ENCODE measurements at places on chromosomes 5 and 9.
A peak's percentile ranks its signal among the peaks of the same experiment; 100 is the strongest.

- DNase-seq, result no peak
Observed at GRCh38 chr5:146744068-146744745, 134.3 kb downstream of the PPP2R2B start.

DNA sequence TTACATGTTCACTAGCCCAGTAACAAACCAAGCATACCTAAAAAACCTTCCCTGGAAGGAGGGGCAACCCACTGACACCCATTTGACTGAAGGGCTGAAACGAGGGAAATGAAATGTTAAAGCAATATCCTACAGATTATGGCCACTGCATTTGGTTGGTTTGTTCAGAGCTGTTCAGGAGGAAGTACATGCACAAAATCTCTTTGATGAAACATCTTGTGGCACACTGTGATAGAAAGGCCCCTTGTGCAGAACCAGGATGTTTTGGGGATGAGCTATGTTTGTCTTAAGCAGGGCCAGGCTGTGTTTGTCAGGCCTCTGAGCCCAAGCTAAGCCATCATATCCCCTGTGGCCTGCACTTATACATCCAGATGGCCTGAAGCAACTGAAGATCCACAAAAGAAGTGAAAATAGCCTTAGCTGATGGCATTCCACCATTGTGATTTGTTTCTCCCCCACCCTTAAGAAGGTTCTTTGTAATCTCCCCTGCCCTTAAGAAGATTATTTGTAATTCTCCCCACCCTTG is 467.3 kb upstream of the PIK3R1 start:
- DNase-seq, result no peak

GRCh38 chr5:179759581-179760551 is 27.2 kb downstream of the MAML1 start:
- DNase-seq, result no peak

DNA sequence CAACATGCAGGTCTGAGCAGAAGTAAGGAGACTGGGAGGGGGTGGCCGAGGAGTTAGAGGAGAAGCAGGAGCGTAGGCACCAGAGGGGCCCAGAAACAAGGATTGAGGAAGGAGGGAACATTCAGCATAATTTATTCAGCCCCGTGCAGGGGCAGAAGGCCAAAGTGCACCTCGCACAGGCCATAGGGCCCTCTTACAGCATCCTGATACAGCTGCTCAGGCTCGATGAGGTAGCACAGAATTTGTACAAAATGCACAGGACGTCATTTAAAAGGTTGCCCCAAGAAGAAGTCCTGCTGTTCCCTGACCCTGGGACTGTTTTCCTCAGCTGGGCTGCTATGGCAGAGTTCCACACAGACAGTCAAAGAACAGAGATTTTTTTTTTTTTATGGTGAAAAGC is 2.1 kb upstream of the GRM6 start:
- DNase-seq, result no peak

- DNase-seq, result no peak
Observed at GRCh38 chr5:138230981-138231589, 18.0 kb upstream of the CDC23 start.

DNA sequence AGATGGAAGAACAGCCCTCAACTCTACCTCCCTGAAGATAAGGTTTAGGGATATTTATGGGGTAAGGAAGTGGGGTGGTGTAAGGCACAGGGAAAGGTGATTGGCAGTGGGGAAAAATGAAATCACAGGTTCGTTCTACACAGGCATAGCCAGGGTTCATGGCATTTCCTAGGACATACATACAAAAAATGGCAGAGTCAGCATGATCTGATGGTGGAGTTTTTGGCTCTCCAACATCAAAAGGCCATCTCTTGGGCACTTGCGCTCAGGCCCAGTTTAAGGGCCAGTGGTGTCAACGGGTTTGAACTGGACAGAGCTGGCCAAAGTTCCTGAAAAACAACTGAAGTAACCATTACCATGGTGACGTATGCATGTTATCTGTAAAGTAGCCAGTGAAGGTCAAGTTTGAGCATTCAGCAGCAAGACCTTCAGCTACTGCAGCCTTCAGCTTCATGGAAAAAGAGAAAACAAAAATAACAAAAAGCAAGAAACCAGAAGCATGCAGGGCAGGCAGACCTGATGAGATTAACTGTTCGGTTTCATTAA is 92.8 kb downstream of the SMARCA2 start:
- DNase-seq, result no peak

GRCh38 chr9:83336706-83337105 is 201.5 kb downstream of the FRMD3 start:
- no peak for DNase-seq

DNA sequence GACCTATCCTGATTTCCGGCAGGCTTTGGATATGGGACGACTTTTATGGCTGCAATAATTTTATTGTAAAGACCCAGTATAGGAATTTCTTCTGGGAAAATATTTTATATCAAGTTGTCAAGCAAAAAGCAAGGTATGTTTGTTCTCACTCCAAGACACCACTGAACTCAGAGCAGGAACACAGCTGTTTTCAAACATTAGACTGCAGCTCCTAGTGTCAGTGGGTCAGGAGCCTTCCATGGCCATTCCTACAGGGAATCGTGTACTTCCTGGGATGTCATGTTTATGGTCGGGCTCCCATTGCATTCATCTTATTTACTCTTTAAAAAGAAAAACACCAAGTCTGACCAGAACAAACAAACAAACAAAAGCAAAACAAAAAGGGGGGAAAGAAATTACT is 225.3 kb downstream of the TSSK1B start:
- no peak for DNase-seq

DNA sequence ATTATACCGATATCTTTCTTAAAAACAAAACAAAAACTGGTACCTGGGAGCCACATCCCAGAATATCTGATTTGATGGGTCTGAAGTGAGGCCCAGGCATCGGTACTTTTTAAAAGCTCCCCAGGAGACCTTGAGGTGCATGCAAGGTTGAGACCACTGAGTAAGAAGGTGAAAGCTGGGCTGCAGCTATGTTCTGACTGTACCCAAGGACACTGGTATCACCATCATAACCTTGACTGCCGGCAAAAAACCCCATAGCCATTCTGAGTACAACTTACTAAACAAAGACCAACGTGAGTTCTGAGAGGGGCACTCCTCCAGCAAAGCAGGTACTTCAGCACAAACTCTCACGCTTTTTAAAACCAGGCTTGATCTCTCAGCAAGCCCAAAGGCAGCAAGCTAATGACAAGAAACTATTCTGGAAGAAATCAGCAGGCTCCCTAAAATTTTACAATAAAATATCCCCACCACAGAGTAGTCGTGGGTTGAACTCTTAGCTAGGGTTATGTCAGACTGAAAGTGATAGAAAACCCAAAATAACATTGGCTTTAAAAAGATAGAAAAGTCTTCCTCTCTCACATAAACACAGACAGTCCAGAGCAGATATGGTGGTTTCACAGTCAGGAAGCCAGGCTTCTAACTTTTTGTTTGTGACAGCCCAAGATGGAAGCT is 263.9 kb downstream of the SAXO1 start:
- no peak for DNase-seq

DNA sequence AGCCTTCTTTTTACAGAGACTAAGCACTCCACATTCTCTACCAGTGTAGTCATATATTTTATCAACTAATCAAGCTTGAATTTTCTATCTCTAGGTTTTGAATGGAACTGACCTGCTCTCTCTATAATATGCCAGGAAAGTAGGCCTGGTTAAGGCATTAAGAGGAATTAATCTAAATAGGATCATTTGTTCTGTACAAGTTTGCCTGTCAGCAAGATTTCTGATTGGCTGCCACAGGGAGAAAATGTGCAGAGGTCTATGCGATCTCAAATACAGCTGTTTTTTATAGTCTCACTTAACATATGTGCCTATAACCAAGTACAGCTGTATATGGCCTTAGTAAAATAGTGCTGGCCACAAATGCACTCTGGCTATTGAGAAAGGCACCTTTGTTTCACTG is 418.8 kb downstream of the KDM4C start:
- no peak for DNase-seq

DNA sequence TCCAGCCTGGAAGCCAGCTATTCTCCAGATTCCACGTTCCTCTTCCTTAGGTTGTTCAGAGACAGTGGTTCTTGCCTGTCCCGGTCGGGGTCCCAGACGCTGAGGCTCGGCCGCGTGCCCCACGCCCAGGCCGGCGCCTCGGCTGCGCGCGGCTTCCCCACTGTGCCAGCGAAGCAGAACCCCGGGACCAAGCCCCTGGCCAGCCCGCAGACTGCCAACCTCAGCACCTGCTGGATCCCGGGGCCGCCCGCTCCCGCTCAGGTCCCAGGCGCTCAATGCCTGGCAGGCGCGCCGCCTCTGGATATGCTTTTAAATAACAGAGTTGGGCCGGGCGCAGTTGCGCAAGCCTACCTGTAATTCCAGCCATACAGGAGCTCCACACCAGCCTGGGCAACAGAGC is 195.5 kb downstream of the MAN2A1 start:
- DNase-seq, result no peak

GRCh38 chr9:22037954-22038690 is 29.0 kb upstream of the CDKN2B start:
- DNase-seq, result peak; percentile 38

DNA sequence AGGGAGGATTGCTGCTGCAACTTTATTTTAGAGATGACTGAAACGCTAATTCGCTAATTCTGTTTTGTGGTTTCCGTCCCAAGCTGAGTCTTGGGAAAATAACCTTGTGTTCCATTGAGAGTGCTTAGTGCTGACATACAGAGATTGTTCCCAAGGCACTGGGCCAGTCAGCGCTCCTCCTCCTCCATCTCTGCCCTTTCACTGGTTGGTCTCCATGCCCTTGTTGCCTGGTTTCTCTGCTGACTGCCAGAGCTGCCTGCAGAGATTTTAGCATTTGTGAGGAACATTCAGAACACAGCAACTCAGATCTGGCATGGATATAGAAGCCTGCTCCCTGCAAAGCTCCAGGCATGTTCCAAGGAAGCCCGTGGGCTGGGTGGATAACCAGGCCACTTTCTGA is 126.0 kb upstream of the IRX2 start:
- no peak for DNase-seq

GRCh38 chr5:50744776-50745175 is 78.3 kb downstream of the PARP8 start:
- no peak for DNase-seq

DNA sequence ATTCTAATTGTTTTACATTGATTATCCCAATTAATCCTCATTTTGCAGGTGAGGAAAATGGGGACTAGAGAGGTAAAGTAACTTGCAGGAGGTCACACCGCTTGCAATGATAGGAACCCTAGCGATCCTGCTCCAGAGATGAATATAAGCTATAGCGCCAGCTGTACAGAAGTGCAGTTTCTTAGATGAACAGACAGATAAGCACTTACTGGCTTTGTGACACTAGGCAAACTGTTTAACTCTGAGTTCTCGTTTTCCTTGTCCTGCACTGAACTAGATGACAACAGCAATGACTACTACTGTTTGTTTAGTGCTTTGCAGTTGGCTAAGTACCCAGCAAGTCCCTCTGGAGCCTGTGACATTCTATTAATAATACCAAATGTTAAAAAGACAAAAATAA is 11.1 kb downstream of the LHX6 start:
- peak; percentile 46 for DNase-seq

- DNase-seq, result no peak
Observed at GRCh38 chr9:124363326-124364096, 51.7 kb downstream of the PSMB7 start.

DNA sequence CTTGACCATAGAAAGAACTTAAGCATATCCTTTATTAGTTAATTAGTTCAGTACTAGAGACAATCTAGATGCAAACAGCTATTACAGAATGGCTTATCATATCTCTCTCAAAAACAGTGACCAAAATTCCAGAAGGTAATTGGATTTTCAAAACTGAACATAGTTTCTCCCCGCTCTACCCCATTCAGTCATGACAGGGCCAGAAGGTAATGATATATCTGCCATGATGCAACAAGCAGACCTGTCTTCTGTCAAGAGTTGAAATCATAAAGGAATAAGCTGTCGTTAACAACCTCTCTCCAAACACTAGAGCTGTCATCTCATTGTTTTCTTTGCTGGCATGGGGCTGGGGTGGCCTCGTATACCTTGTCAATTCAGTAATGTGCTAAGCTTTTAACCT is 200.5 kb upstream of the POU5F2 start:
- DNase-seq, result no peak

DNA sequence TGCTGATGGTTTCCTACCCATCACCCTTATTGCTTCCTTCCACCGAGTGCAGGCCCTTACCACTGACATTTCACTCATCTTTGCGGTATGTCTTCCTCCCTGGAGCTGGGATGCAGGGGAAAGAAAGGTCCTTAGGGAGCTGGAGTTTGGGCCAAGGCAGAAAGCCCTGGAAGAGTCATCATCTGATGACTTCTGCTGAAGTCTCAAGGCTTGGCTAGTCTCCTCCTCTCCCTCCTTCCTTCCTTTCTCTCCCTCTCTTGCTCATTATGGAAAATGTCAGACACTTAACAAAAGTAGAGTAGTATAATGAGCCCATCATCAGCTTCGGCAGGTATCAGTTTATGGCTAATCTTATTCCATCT is 40.0 kb downstream of the LARP1 start:
- DNase-seq, result no peak

GRCh38 chr5:56337715-56338319 is 104.7 kb upstream of the ANKRD55 start:
- no peak for DNase-seq

DNA sequence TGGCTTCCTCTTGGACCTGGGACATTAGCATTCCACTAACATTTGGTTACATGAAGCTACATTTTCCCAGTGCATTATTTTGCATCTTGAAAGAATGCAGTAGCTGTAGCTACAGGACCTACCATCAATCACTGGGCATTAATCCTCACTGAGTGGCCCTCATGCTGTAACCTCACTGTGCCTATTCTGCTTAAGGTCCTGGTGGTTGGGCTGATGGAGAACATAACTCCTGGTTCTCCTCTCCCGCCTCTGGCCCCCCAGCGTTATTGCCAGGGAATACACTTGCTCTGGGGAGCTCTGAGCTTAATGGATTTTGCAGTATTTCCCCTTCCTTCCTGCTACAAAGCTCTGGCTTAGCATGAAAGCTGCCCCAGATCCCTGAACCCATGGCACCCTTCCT is 111.5 kb upstream of the EQTN start:
- no peak for DNase-seq

GRCh38 chr9:127791085-127791484 is 5.3 kb downstream of the CDK9 start:
- DNase-seq, result peak; percentile 9

- no peak for DNase-seq
Observed at GRCh38 chr9:36457836-36458429, 57.9 kb upstream of the RNF38 start.

DNA sequence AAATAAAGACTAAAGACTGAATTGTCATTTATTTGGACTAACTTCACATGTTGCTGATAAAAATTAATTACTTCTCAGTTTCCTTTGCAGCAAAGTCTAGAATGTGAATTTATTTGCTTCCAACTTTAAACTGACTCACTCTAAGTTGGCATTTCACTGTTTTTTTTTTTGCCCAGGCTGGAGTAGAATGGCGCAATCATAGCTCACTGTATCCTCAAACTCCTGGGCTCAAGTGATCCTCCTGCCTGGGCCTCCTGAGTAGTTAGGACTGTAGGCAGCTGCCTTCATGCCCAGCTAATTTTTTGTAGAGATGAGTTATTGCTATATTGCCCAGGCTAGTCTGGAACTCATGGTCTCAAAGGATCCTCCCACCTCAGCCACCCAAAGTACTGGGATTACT is 3.5 kb downstream of the CCNB1 start:
- DNase-seq, result no peak

GRCh38 chr9:134032456-134033222 is 7.4 kb downstream of the BRD3OS start:
- no peak for DNase-seq

All from Kasumi-1 (cell line).